ENCODE measurements at places on chromosomes 7 and 10.
A peak's percentile ranks its signal among the peaks of the same experiment; 100 is the strongest.

DNA sequence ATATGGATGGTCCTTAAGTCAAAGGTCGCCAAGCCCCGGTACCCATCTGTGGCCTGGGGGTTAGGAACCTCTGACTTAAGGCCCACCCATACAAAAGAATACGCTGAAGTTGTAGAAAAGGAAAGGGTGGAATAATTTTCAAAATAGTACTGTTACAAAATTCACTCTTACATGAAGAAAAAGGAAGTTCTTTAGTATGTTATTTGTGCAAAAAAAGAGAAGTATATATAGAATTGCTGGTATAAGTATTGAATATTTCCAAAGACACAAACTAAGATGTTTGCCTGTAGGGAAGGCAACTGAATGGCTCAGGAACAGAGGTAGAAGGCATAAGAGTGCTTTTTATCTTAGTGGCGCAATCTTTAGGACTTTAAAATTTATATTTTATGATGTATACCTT, 78.7 kb downstream of the PRLHR start:
- DNase-seq: no peak

DNA sequence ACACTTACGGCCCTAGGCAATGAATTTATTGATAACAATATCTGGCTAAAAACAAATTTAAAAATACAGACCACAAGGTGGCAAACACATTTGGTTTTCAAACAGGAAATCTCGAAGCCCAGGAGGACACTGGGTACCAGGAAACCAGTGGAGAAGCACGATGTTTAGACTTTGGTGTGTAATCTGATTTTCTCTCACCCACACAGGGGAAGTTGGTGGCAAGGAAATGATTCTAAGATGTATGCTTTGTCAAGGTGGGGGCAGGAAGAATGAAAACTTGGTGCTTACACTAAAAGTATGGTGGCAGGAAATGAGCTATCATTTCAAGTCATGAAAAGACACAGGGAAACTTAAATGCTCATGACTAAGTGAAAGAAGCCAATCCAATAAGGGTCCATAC, 113.2 kb upstream of the ANKRD1 start:
- no peak for DNase-seq

GRCh38 chr10:74835963-74836362, 9.6 kb downstream of the KAT6B start:
- no peak for DNase-seq

DNA sequence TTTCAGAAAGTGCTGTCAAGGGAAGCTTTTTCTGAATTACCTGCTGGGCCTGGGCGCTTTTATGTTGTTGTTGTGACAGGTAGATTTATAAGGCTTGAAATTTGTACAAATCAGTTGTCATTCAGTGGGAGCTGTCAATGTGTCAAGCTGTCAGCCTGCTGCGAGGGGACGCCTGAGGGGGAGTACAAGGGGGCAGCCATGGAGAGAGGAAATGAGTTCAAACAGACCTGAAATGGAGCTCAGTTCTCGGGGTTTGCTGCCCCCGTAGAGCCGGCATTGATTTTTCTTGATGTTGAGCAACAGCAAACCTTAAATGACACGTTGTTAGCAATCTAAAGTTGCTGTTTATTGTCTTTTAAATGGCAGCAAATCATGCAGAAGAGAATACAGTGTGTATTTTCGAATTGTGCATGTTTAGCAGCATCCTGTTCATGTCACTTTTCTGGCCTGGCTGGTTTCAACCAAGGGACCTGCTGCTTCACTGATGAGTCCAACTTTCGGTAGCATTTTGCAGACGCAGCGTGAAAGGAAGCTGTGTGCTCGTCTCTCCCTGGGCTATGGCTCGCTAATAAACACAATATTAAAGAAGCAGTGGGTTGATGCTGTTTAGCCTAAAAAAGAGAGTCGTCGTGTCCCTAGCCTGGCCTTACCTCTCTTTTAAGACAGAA, 166.5 kb downstream of the LRMDA start:
- DNase-seq: no peak

GRCh38 chr7:115297656-115298055, 375.8 kb downstream of the MDFIC start:
- no peak for DNase-seq

GRCh38 chr7:55245271-55245723, 119.8 kb upstream of the LANCL2 start:
- DNase-seq: no peak

DNA sequence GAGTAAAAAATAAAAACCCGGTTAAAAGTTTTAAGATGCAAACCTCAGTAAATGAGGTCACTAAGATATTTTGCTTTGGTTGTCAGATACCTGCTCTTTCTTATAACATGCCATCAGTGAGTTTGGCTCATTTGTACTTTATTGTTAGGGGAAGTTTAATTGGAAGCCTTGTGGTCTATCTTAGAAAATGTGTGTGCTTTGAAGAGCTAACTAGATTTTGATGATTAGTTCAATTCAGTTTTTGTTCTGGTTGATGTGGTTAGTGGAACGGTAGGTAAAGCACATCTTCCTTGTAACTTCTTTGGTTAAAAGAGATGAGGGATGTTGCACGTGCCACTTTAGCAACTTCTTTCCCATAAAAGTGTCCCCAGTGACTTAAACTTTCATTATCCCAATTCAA, 353.4 kb upstream of the GALNT17 start:
- DNase-seq: no peak

GRCh38 chr7:5595545-5596045, 172.0 kb upstream of the TNRC18 start:
- no peak for DNase-seq

DNA sequence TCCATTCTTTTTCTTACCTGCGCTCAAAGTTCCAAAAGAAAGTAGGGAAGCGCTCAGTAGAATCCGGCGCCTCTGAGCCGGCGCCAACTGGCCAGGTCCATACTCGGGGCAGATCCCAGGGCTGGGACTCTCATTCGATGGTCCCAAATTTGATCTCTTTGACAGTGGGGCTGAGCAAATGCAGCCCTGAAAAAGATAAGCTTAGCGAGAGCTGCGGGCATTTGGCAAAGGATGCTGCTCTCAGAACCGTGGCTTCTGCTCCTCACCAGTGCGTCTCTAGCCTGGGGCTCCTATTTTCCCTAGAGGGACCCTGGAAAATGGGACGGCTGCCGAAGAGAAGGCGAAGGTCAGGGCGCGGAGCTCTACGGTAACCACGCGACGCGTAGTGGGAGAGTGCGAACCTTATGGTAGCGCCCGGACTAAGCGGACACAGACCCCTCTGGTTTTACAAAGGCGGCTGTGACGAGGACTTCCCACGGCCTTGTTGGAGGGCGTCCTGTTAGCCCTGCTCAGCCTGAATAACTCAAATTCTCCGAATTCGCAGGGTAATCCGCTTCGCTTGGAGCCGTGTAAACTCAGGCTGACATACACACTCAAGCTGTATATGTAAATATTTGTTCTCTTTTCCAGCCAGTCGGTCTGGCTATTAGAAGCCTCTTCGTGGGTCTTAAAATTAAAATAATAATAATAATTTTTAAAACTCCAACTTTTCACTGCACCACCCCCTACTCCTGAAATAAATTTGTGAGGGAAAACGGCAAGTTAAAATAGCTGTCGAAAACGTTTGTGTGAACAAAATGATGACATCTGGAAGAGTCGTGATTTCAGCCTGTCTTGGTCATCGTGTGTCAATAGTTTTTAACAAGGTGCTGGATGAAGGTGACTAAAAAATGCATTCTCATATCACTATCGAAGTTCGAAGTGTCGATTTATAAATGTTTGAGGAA, 869 bp upstream of the TBX20 start:
- no peak for DNase-seq

DNA sequence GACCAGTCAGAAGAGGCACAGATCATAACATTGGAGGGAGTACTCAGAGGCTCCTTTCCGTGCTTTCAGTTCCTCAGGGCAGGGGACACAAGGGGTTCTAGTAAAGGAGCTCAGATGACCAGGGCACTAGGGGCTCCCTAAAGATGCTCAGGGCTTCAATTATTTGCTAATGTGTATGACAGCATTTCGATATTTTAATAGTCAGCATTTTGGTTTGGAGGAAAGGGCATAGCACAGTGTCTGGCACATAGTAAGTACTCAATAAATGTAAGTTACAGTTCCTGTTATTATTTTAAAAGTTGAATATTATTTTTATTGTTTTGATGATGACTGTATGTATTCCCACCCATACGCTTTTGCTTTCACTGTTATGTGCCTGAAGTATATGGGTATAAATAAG, 260.0 kb downstream of the REEP3 start:
- no peak for DNase-seq

- no peak for DNase-seq
Observed at GRCh38 chr10:132873395-132873794, 69.0 kb downstream of the CFAP46 start.

GRCh38 chr7:103380395-103381191, 33.1 kb downstream of the PSMC2 start:
- peak; percentile 11 for DNase-seq

GRCh38 chr10:78829565-78829964, 239.2 kb upstream of the ZMIZ1 start:
- peak; percentile 21 for DNase-seq

GRCh38 chr7:90605055-90605454, 8.9 kb downstream of the CDK14 start:
- DNase-seq: no peak

DNA sequence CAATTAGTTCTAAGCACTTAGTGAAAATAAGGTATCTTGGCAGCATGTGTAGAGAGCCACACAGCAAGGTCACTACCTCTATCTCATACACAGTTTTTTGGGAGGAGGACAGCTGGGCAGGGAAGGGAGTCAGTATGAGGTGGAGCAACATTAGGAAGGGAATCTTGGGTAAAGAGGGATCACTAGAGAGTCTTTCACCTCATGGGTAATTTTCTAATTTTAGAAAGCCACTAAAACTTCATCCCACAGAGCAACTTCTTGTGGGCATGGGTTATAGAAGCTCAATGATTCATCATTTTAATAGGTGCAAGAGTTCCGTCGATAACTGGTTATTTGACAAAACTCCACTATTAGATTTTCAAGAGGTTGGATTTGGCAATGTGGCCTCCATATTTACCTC, 2.5 kb downstream of the NRAP start:
- DNase-seq: no peak

DNA sequence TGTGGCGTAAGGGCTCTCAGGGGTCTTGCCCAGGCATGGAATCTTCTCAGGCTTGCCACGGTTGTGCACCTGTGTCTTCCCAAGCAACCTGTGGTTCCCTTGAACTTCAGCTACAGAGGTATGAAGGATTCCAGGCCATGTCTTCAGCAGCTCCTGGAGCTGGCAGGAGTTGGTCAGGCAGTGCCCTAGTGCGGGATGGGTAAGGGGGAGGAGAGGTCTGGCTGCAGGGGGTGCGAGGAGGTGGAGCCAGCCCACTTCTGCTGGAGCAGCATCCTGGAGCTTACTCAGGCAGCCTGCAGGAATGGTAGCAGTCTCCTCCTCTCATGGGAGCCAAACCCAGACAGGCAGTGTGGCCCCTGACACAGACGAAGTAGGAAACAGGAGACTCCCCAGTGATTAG, 3.8 kb upstream of the TRIL start:
- no peak for DNase-seq

DNA sequence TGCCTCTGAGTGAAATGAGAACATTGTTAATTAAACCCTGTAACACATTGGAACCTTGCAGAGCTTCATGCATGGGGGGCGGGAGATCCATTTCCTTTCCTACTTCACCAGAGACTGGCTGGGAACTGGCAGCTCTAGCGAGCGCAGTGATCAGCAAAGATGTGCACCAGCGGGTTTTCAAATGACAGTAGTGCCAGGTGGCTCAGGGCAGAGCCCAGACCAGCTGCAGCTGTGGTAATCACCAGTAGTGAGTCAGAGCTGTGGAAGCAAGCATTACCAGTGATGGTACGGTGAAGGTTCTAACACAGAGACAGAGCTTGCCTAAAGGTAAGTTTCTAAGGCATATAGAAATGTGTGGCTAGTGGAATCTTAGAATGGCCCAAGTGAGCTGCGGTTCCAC, 1009.7 kb upstream of the CELF2 start:
- no peak for DNase-seq

- DNase-seq: no peak
Observed at GRCh38 chr10:65950075-65950474, 975.8 kb upstream of the LRRTM3 start.

DNA sequence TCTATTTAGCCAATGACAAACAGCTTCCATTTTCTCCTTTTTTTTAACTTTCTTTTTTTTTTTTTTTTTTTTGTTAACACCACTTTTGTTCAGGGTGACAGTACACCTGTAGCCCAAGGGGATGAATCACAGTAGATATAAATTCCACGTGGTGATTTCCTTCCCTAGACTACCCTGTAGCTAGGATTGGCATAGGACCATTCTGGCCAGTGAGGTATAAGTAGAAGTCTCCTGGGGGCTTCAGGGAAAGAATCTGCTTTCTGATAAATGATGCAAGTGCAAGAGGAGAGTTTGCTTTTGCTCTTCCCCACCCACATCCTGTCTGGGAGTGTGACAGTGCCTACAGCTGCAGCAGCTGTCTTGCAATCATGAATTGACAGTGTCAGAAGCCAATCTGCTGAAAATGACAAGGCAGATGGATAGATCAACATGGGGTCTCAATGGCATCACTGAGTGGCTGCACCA, 63.2 kb upstream of the TOMM7 start:
- no peak for DNase-seq

DNA sequence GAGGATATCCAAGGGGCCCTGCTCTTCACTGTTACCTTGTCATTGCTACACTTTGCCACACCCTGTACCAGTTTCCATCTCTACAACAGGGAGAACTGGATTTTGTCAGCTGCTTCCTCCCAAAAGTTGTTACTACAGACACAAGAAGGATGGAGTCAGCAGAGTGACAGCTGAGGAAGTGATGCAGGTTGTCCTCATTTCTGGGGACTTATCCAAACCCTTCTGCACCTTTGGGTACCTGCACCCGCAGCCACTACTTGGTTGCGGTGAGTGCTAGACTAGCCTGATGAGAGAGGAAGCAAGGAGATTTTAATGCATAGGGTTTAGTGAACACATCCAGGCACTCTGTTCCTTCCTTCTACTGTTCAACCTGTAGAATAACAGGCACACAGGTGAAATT, 281.0 kb downstream of the RPS24 start:
- DNase-seq: no peak

DNA sequence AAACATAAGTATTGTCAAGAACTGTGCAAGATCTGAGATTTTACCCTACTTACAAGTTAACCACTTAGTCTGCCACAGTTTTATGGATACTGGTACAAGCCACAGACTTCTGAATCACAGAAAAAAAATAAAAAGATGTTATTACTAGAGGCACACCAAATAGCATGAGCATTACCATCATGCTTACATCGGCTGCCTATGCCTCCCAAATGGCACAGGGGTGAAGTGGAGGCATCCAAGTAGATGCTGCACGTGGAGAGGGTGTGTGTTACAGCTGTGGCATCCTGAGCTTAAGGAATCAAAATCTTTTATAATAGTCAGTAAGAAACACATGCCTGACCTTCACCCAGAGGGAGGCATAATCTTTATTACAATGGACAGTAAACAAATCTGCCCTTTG, 207.8 kb downstream of the TFEC start:
- DNase-seq: no peak

DNA sequence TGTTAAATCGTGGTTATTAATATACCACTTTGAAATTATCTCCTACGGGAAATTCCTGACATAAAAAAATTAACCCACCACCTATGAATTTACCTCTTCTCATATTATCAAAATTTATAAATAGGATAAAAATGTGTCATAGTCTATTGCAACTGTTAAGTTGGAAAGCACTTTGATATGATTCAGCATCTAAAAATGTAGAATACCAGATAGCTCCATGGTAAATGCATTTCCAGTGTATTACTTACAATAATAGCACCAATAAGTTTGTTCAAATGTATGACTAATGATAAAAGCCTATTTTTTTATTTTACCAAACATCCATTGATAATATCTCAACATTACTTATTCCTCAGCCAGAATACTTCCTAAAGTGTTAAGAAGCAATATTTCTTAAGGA, 13.6 kb upstream of the KCND2 start:
- no peak for DNase-seq

- DNase-seq: no peak
Observed at GRCh38 chr7:102068846-102069245, 217.8 kb upstream of the SH2B2 start.

Data from AG04450 (cell line).